ENCODE measurements at places on chromosomes 12 and 14.

- DNase-seq: no peak
Measured at GRCh38 chr12:89448526-89448925, 76.1 kb downstream of the GALNT4 start.

DNA sequence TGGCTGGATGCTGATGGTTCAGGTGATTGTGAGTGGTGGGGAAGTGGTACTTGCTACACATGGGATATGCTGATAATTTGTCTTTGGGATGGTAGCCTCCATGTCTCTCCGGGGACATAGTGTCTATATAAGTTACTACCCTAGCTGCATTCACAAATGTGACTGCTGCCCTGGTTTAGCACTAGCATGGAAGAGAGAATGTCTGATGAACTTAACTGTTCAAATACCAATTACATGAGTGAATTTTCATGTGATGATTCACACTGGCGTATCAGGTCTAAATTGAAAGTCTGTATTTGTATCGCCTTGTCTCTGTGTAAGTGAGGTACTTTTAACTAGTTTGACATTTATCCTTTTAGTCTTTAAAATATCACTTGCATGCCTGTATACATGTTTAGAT, 34.4 kb downstream of the ATF7IP start:
- DNase-seq: no peak

DNA sequence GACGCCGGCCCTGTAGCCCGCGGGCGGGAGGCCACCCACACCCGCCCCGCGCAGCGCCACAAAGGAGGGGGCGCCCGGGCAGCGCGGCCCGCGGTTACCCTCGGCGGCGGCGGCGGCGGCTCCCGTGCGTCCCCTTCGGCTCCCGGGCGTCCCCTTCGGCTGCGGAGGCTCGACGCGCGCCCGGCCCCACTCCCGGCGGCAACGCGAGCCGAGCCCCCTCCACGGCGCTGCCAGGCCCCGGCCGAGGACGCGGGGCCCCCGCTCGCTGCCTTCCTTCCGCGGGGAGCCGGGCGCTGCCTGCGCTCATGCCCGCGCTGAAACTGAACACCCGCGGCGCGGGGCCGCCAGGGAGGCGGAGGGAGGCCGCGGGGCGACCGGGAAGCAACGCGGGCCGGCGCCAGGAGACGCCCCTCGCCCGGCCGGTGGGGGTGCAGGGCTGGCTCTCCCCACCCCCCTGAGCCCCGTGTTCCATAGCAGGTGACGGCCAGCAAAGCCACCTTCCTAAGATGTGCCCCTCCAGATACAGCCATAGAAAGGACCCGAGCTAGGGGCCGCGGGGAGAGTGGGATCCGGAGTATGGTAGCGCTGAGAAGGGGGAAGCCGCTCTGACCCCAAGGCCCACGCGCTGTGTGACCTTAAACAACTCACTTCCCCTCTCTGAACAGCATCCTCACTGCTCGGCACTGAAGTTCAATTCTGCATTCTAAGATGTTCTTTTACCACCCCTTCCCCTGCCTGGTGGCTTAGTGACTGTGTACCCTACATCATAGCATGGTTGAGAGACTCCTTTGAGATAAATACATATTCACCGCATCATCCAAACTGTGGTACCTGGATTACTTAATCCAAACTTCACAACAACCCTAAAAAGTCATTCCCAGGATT, 42.8 kb downstream of the KDM2B start:
- peak; percentile 55 for DNase-seq

DNA sequence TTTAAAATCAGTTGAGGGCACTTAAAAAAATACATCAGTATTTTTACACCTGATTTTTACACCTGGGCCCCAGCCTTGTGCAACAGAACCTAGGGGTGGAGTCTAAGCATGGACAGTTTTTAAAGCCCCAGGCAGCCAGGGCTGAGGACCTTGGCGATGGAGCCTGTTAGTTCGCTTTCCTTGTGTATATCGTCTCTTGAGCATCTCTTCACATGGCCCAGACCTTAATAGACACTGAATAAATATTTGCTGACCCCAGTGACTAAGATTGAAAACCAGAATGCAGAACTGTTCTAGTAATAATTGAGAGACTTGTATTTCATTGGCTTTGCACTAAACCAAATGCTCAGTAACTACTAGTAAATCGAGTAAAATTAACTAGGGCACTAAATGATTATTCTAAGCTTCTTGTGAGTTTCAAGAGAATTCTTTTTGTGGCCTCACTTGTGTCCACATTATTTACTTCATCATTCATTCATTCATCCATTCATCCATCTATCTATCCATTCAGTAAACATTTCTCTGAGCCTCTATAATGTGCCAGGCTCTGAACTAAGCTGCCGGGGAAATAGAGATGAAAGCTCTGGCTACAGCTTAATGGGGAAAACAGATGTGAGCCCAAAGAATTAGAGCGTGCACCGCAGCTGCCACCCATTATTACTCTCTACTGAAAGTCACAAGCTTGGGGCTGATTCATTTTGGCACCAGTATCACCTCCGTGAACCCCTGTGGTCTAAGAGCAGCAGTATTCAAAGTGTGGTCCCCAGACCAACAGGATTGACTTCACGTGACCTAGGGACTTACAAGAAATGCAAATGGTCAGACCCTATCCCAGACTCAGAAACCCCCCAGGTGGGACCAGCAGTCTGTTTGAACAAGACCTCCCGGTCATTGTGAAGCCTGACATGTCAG, 30.7 kb upstream of the BCL7A start:
- DNase-seq: no peak

GRCh38 chr14:90488256-90488655, 91.4 kb downstream of the CALM1 start:
- DNase-seq: no peak

GRCh38 chr12:88951177-88951576, 370.9 kb upstream of the KITLG start:
- DNase-seq: no peak

DNA sequence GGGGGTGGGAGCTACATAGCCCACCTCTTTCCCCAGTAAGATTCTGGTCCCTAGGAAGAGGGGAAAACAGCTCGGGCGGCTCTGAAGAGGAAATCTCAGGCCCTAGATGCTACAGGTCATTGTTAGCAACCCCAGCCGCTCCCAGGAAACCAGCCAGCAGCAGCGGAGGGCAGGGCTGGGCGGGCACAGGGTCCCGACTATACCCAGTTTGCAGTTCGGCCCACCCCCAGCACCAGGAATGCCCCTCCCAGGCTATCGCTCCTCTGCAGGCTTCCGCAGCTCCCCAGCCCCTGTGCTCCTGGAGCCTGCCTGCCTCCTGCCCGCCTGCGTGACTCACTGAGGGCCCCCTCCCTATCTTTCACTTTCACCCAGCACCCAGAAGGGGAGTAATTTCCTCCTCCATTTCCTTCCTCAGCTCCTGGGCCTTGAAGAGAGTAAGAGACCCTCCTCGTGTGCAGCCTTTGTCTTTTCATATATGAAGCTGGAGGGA, 27.2 kb upstream of the PNMA1 start:
- peak; percentile 75 for DNase-seq

All from iPS-NIHi11 (cell line).